NCI-H1436 (cell line): ENCODE measurements at places on chromosomes 3 and 15.

DNA sequence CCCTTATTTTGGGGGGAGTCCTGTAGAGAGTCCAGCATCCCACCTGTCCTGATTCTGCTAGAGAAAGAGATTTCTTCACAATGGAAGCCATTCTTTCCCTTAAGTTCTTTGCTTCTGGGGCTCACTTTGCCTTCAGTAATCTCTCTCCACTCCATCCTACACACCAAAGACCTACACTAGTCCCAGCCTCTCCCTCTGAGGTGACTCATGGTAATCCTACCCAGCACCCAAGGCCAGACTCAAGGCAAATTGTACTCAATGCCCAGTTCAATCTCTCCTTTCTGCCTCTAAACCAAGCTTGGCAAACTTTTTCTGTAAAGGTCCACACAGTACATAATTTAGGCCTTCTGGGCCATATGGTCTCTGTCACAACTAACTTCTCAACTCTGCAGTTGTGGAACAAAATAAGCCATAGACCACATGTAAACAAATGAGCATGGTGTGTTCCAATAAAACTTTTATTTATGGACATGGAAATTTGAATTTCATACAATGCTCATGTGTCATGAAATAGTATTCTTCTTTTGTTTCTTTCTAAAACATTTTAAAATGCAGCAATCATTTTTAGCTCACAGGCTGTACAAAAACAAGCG is 72.5 kb downstream of the MRPL46 start:
- DNase-seq, result no peak

DNA sequence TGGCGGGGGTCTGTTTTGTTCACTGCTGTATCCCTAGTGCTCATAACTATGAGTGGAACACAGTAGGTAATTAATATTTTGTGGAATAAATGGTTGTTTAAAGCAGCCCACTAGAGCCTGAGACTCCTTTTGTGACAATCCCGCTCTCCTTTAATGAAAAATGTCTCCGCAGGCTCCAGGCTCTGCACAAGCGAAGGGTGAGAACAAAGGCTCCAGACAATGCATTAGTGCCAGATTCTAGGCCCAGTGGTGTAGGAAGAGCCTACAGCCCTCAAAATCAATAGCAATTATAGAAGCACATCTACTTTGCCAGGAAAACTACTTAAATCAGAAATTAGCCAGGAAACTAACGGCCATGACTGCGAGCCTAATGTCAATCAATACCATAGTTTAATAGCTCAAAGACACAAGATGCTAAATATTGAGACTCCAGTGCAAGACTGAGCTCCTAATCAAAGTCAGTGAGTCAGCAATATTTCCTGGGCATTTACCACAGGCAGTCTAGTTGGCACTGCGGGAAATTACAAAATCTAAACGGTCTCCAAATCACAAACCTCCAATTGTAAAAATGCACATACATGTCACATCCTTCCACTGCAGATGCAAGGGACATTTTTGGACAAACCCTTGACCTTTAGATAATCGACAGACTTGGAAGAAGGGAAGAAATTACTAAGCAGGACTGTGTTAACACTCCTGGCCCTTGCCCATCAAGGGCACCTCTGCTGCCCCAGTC is 2.3 kb downstream of the ANXA2 start:
- no peak for DNase-seq

- DNase-seq, result no peak
These were observed 941.4 kb downstream of the PLOD2 start for GRCh38 chr3:145219355-145220235.

DNA sequence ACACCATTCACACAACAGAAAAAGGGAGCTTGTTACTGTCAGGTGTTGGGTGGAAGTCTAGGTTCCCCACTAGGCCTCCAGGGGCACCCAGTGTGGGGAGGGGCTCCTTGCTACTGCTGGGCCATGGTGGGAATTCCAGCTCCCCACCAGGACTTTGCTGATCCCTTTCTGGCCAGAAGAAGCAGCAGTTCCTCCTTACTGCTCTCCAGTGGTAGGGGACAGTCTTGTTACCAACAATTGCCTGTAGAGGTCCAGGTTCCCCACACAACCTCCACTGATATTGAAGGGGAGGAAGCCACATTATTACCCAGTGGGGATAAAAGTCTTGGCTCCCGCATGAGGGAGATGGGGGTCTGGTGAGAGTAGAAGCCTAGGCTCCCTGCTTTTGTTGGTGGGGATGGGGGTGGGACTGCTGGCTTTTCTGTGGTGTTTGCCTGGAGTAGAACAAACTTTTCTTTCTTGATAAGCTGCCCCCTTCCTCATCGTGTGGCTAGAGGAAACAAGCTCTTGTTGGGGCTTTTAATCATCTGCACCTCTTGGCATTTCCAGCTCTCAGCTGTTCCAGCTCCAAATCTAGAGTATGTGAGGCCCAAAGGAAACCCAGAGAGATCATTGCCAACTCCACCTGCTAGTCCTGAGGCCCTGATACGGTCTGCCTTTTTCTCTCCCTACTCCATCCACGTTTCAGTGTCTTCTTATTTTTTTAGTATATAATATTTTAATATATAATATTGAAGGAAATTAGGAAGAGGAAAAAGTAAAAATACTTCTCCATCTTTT is 824.2 kb downstream of the AGBL1 start:
- no peak for DNase-seq

DNA sequence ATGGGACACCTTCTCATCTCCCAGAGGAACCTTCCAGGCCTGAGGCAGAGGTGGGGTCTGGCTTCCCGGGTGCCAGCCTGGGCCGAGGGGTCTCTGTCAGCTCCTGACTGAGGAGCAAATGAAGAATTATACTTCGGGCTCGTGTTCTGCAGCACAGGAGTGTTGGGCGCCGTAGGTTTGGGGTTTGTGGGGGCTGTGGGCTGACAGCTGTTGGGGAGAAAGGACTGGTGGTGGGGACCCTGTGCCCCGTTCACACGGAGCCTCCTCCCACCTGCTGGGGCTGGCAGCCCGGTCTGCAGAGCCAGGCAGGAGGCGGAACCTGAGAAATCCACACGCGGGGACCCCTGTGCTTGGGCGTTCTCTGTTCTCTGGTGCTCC is 59.7 kb downstream of the ADAMTS7 start:
- no peak for DNase-seq

- DNase-seq, result no peak
These were observed 167.6 kb upstream of the ST8SIA2 start for GRCh38 chr15:92226020-92226612.
